ENCODE measurements at places on chromosomes 3 and 15. TPM values are rescaled to one million over a fixed set of nuclear protein-coding genes. Genes with fewer than 3 reads are reported as not detected.

DNA sequence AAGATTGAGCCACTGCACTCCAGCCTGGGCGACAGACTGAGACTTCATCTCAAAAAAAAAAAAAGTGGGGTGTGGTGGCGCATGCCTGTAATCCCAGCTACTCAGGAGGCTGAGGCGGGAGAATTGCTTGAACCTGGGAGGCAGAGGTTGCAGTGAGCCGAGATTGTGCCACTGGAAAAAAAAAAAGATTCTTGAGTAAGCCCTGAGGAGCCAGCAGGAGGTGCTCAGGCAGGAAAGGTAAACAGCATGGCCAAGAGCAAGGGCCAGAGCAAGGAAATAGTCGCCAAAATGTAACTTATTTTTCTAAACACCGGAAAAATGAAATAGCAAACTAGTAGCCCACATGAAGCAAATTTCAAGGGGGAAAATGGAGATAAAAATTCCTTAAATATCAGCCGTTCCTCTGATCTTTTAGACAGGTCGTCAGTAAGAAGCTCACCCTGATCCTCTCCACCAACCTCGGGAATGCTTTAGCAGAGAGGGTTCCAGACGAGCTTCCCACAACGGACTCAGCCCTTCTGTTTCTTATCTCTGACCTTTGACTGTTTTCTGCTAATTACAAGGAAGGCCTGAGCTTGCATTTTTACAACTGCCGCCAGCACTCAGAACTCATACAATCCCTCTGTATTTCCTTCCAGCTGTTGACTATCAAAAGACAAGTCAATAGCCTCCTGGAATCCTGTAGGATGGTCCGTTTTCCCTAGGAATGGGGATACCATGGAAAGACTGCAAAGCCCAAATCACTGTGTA lies 45.0 kb upstream of the AKAP13 start:
- DNase-seq: peak; percentile 41
- no peak overlapping the region for H3K27ac ChIP-seq
- no peaks in the 10 kb centered on the region for H3K27me3 ChIP-seq
- no peak overlapping the region for H3K4me3 ChIP-seq
- H3K4me1 ChIP-seq: peaks cover 7% of the 10 kb centered on the region
- no peaks in the 10 kb centered on the region for H3K36me3 ChIP-seq

DNA sequence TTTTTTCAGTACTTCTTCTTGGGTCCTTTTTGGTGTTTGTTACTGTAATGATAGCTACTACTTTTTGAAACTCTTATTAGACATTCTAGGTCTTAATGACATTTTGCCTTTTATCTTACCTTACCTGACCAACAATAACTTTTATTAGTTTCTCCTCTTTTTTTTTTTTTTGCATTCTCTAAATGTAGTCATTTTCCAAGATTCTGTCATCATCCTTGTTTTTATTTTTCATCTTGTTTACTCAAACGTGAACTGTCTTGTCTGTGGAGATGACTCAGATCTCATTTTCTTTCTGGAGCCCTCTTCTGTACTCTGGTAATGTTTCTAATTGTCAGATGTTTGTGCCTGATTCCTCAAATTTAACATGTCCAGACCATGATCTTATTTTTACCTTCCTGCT lies 2.9 kb downstream of the ABHD5 start:
- H3K27me3 ChIP-seq: no peaks in the 10 kb centered on the region
- H3K36me3 ChIP-seq: no peaks in the 10 kb centered on the region
- H3K27ac ChIP-seq: 0 out of 2 replicates have a peak overlapping the region, but pooled peaks have one; percentile 14
- H3K4me1 ChIP-seq: peaks cover 50% of the 10 kb centered on the region
- peak overlapping the region; percentile 21 for H3K4me3 ChIP-seq

- peaks cover 9% of the 10 kb centered on the region for H3K27me3 ChIP-seq
- peaks cover 26% of the 10 kb centered on the region for H3K4me1 ChIP-seq
- peak; percentile 35 for DNase-seq
Observed at GRCh38 chr3:37863949-37864822, 2.5 kb downstream of the CTDSPL start.

DNA sequence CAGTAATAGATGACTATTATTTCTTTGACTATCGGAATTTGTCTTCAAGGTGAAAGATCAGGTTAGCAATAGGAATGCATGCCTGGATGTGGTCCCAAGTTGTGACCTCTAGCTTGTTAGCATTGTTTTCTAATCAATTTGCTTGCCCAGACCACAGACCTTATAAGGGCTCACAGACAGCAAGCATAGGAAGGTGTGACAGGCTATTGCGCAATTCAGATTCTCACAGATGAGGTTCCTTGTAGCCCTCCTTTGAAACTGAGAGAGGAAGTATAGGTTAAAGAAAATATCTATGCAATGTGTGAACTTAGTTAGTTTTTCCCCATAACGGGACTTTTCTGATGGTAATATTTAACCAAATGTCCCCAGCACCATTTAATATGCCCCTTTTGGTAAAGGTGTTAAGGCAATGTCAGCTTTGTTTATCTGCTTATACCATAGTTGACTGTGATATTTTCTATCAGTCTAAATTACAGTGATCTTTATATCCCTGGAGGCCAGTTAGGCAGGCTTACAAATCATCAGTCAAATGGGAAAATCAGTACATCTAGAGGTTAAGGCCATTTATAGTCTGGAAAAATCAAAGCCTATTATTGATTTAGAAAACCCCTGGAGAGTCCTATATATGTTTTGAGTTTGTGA lies 168.1 kb upstream of the MBNL1 start:
- no peaks in the 10 kb centered on the region for H3K27me3 ChIP-seq
- peak; percentile 63 for DNase-seq
- H3K27ac ChIP-seq: no peak overlapping the region

DNA sequence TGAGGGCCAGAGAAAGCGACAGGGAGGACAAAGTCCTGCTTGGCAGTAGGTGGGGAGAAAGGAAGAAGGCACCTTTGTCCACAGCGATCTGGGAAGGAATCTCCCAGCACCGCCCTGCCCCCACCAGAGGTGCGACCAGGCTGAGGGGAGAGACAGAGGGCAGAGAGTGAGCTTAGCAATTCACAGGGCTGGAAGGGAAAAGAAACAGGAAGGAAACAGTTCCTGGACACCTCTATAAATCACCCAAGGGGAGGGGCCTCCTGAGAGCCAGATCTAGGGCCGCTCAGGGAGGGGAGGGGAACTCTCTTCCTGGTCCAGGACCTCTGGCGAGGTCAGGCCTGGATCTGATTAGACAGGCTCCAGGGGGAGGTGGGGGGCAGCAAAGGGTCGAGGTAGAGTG lies 35.4 kb downstream of the RNU5B-1 start:
- H3K27ac ChIP-seq: no peak overlapping the region
- H3K27me3 ChIP-seq: no peaks in the 10 kb centered on the region
- peak; percentile 44 for DNase-seq
- peaks cover 49% of the 10 kb centered on the region for H3K4me1 ChIP-seq

DNA sequence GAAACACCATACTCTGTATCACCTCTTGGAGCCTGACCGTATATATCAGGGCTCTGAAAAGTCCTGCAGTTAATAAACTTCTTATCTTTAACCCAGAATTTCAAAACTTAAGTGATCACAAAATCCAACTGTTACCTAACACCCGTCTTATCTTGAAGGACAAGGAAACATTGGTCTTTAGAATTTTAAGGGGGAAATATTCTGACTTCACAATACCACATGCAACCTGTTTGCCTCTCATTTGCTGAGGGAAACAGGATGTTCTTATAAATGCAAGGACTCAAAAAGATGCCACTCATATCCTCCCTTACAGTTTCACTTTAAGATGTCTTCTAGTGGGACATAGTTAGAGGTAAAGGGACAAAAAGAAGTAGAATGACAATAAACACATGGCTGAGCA lies 67.9 kb downstream of the CRTC3 start:
- no peaks in the 10 kb centered on the region for H3K27me3 ChIP-seq
- no peak overlapping the region for H3K4me3 ChIP-seq
- no peak for DNase-seq
- no peak overlapping the region for H3K27ac ChIP-seq

DNA sequence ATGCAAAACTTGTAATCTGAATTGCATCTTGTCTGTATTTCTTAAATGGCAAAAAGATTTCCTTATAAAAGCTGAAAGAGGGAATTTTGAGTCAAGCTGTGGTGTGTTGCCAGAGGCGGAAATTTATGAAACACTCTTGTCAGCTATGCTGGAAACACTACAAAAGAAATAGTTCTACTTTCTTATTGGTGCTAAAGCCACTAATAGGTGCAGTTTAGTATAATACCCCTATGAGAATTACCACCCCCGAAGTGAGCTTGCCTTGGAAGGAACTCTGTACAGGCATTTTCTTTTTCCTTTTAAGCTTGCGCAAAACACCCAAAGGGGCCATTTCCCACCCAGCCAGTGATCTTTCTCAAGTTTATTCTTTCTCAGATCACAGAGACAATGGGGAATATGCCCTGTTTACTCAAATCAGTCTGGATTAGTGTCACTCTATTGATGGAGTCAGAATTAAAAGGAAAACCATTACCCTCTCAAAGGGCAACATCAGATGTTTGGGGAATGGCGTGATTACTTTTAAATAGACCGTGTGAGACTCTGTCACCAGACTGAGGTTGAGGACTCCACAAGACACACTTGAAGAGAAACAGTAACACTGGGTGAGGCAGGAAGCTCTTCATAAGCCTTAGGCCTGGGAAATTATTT lies 166.0 kb downstream of the TP63 start:
- peaks cover 46% of the 10 kb centered on the region for H3K27me3 ChIP-seq
- H3K27ac ChIP-seq: no peak overlapping the region
- no peak for DNase-seq

Gene MESP2
- polyA plus RNA-seq: 0.68 TPM

Gene BFSP2
- polyA plus RNA-seq: not detected

All from GM23338 (cell line).